ENCODE measurements at places on chromosomes 4 and X.

- DNase-seq = no peak
These were observed 290.2 kb downstream of the ZNF674 start for GRCh38 chrX:46255046-46255445.

DNA sequence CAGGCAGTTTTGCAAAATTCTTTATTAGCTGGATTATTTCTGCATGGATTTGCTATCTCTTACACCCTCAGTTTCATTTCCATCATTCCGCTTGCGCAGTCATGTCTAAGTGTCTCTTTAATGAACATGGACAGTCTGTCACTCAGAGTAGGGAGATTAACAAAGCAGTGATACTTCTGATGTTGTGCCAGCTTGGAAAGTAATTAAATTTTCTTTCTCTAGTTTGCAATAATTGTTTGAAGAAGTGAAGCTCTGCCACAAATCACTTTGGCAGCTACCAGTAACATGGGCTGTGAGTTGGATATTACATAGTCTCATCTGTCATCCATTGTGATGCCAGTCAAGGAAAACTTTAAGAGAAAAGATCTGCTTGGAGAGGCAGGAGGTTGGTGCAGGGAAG, 324.8 kb upstream of the NWD2 start:
- no peak for DNase-seq

DNA sequence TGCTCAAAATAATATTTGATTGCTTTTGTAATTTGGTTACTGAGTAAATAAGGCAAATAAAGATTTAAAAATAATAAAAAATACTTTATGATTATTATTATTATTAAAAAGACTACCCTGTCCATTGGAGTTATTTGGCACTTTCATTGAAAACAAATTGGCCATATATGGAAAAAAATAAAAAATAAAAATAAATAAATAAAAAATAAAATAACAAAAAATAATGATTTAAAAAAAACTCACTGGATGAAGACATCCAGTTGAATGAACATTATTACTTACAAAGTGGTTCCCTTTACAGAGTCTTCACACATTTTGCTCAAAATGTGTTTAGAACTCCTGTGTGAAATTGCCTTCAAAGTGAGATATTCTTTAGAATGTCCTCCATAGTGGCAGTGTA, 141.3 kb upstream of the ANXA3 start:
- DNase-seq = no peak

DNA sequence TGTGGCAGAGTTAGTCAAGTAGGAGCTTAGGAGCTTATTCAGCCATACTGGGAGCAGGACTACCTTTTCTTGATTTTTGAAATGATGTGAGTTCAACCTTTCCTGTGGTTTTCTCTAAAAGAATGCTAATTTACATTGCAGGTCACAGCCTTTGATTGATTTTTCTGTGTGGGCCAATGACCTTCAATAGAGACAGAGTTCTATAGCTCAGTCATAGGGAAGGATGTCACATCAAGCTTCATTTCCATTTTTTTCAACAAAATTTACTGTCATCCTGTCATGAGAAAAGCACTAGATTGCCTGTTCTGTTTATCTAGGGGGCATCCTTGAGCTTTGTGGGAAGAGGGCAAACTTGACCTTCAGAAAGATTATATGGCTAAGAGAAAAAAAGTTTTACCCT, 448.7 kb downstream of the MID1IP1 start:
- DNase-seq = no peak

GRCh38 chrX:123085311-123085940, 98.7 kb upstream of the GRIA3 start:
- DNase-seq = no peak

DNA sequence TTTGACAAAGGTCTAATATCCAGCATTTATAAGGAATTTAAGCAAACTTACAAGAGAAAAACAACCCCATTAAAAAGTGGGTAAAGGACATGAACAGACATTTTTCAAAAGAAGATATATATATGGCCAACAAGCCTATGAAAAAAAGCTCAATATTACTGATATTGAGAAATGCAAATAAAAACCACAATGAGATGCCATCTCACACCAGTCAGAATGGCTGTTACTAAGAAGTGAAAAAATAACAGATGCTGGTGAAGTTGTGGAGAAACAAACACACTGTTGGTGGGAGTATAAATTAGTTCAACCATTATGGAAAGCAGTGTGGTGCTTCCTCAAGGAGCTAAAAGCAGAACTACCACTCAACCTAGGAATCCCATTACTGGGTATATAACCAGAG, 91.6 kb upstream of the EFHC2 start:
- DNase-seq = no peak

DNA sequence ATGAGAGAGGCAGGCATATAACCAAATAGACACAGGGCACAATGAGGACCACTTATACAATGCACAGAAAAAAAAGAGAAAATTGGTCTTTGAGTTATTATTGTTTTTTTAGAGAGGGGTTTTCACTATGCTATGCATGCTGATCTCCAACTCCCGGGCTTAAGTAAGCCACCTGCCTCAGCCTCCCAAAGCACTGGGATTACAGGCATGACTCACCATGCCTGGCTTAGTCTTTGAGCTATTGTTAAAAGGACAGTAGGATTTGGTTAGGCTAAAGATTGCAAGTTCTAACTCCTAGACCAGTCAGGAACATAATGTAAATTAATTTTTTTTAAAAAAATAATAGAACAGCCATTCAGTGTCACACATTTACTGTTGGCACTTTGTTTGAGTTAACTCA, 340.1 kb downstream of the GPAT3 start:
- no peak for DNase-seq

DNA sequence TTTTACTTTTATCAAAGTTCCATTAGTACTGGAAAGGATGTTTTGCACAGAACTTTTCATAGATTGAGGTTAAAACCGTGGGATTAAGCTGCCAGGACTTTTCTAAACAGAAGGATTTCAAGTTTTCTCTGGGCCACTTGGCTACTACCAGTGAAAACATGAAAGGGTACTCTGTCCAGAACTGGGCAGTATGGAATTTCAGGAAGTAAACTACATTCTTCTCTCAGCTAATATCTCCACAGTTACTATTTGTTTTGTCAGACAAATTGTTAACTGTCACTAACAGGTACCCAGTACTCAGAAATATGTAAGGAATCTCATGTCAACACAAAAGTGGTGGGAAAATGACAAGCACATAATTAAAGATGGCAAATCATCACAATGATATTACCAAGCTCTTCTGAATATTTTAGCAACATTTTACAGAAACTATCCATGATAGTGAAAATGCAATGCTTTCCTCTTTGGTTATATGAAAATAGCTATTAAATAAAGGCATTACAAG, 454.4 kb downstream of the C4orf33 start:
- DNase-seq = no peak

- DNase-seq = no peak
These were observed 134.1 kb downstream of the ELOVL6 start for GRCh38 chr4:110064295-110064694.
